Stimulated activated CD4-positive, alpha-beta T cell treated with anti-CD3 and anti-CD28 coated beads, Interleukin-1b, Interleukin-23, amount 100 ng/mL, for 24 hours (primary cell): ENCODE measurements at places on chromosomes 6 and 20.

DNA sequence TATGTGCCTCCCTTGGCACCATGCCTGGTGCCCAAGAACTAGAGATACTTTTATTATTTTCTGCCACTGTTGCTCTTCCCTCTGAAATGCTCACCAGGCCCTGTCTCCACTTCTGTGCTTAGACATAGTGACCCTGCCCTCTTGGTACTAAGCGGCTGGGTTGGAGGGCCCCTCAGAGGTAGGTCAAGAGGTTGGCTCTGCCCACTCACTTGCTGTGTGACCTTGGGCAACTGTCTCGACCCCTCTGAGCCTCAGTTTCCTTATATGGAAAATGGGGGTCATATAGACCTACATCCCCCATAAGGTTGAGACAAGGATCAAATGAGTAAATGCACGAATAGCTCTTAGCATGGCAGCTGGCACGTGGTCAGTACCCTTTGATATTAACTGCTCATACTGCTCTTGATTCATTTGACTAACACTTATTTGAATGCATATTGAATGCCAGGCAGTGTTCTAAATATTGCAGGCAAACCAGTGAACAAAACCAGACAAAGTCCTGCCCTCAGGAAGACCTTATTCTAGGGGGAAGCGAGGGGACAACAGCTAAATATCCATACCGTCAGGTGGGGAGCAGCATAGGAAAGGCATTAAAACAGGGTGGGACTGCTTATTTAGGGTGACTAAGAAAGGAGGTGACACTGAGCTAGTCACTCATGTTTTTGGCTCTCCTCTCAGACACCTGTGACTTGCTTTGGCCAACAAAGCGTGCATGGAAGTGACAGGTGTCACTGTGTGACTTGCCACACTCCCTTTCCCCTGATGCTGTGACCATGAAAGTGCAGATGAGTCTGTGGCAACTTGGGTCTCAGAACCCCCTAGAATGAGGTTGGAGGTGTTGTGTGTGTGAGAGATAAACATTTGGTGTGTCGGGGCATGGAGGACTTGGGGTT is 14.3 kb upstream of the SPO11 start:
- DNase-seq: no peak

DNA sequence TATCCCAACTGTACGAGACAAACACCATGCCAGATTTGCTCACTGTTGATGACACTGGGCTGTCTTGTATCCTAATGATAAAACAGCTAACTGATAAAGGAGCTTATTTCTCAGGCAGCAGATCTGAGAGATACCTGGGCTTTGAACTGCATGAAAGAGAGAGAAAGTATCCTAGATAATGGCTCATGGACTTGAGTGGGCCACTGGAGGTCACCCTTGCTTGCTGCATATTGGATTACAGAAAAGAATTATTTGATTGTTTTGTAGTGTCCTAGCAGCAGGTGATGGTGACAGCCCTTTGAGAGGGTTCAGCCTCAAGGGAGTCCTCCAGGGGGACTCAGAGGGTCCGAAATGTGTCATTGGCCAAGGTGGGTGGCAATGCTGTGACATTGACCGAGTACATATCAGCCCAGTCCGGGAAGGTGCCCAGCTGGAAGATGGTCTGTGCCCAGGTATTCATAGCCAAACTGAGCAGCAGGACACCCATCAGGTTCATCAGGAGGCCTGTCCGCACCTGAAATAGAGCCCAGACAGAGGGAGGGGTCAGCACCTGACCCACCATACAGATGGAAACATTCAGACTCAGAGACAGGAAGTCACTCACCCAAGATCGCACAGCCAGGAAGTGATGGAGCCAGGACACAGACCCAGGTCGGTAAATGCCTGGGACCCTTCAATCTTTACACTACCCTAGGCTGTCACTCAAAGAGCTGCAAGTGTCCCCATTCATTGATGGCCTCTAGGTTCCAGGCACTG is 9.4 kb upstream of the OCSTAMP start:
- no peak for DNase-seq

GRCh38 chr20:62501801-62502495 is 26.2 kb upstream of the GATA5 start:
- DNase-seq: peak; percentile 30

GRCh38 chr6:113558431-113558830 is 298.7 kb upstream of the MARCKS start:
- no peak for DNase-seq

DNA sequence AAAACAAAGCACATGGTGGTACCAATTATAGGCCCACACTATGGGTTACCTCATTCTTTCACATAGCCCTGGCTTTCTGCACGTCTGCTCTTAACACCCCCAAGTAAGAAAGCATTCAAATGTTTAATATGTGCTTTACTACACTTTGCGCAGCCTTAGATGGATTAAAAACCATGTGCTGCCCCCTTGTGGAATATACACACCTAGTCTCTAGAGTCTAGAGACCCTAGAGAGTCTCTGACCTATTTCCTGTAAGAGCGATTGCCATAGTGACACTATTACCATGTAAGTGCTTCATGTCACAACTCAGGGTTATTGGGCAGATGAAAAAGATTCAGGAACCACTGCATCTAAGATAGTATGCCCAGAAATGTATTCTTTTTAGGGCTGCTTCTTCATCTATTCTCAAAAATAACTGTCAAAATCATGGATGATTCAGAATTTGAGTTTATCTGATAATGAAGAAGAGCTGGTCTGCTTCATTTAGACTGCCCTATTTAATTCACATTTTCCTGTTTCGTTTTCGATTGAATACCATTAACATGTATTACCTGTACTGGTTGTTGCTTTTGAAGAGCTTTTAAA is 186.3 kb downstream of the ADGB start:
- DNase-seq: no peak

DNA sequence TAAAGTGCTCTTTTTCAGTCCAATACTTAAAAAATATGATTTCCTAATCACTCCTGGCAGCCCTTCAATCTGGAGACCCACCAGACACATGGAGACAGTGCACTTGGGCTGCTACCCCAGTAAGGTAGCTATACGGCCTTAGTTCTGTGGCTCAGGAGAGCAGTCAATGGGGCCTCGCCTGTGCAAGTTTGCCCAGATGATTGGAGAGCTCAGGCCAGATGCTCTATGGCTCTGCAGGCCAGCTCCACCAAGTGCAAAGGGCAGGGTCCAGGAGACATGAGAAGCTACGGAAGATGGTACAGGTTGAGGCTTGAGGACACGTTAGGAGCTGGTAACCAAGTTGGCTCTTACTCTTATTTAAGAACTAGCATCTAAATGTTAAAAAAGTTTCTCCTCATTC is 30.7 kb downstream of the STK38 start:
- DNase-seq: no peak

GRCh38 chr6:9100869-9101580 is 665.7 kb upstream of the SLC35B3 start:
- DNase-seq: no peak
